ENCODE measurements at places on chromosomes 3 and 15. TPM values are rescaled to one million over a fixed set of nuclear protein-coding genes. Genes with fewer than 3 reads are reported as not detected.

Gene TAMM41
- 15.5 TPM for polyA plus RNA-seq

Gene TUSC2
- 26.6 TPM for polyA plus RNA-seq

- no peak for DNase-seq
These were observed 192.0 kb upstream of the HES1 start for GRCh38 chr3:193943851-193944517.

Gene KCNMB2
- 28.6 TPM for polyA plus RNA-seq

GRCh38 chr3:156240642-156241041 lies 120.3 kb downstream of the KCNAB1 start:
- DNase-seq: no peak

Gene RTP2
- polyA plus RNA-seq: not detected

DNA sequence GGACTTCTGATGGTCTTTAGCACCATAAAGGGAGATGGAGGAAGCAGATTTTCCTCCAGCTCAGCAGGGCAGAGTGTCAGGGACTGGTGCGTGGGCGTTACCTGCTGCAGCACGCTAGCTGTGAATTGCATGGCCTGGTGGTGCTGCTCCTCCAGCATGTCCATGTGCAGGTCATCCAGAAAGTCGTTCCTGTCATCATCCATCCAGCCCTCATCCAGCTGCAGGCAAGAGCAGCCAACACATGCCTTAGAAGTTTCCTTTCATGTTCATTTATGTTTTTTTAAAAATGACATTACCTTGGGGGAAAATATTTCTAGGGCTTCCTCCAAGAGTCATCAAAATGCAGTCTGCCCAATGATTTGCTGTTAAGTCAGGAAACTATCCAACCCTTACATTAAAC lies 239.2 kb downstream of the PDZRN3 start:
- no peak for DNase-seq

Gene CORO2B
- polyA plus RNA-seq: 24.9 TPM
